ENCODE measurements at places on chromosomes 13 and 19.

DNA sequence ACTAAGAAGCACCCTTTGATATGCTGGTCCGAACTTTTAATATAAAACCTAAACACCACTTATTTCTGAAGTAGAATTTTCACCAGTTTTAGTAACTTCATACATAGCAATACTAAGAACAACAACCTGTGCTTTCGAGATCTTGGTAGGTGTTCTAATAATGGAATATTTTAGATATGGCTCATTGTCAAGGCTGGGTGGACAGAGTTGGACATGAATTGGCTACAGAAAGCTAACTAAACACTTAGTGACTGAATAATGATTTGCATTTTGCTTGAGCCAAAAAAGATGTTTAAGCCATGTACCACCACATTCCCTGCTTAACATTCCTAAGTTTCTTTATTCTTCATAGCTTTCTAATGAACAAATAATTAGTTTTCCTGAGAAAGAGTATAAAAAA is 344.3 kb upstream of the SGCG start:
- DNase-seq: no peak

- DNase-seq: peak; percentile 72
Observed at GRCh38 chr19:2327773-2328400, 499 bp downstream of the LSM7 start.

DNA sequence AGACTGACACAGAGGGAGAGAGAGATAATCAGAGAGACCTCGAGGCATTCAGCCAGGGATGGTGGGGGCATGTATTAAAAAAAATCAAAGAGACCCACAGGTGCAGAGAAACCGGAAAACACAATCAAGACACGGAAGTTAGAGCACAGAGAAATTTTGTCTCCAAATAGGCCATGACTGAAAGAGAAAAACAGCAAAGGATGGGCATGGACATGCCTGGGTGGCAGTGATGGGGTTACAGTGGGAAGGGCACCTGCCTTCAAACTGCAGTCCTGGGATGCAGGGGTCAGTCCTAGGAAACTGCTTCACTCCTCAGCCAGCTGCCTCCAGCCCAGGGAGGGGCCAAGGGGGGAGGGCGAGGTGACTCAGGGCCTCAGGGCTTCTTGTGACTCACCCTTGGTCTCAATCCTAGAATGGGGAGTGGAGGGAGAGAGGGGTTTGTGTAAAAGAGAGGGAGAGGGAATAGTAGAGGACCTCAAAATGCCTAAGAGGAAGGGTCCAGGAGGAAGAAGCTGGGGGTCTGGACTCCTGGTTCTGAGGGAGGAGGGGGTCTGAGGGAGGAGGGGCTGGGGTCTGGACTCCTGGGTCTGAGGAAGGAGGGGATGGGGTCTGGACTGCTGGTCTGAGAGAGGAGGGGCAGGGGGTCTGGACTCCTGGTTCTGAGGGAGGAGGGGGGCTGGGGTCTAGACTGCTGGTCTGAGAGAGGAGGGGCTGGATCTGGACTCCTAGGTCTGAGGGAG is 3.6 kb upstream of the KCNN4 start:
- DNase-seq: no peak

DNA sequence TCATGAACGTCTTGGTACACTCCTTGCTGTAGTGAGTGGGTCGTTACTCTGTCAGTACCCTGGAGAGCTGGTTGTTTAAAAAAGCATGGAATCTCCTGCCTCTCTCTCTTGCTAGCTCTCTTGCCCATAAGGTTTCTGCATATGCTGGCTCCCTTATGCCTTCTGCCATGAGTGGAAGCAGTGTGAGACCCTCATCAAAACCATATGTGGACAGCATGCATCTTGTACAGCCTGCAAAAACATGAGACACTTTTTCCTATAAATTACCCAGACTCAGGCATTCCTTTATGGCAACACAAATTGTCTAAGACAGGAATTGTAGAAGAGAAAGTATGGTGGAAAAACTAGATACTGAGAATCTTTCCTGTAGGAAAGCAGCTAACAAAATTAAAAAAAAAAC is 516.3 kb downstream of the SLITRK6 start:
- no peak for DNase-seq

GRCh38 chr13:65339241-65339640 is 1890.9 kb downstream of the PCDH9 start:
- DNase-seq: no peak

DNA sequence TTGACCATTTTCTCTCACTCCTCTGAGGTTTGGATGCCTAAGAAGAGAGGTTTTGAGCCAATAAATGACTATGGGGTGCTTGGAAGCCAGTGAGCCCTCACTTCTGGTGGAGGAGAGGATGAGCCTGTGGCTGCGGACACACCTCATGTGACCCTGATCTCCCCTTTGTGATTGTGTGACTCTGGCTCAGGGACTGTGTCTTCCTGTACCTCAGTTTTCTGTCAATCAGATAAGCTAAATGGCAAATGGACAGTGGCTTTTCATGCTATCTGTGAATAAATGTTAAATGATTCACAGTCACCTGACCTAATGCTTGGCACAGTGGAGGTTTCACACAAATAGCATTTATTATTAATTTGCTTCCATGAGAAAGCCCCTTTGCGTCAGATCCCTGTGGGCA is 2.7 kb downstream of the PSG8 start:
- no peak for DNase-seq

DNA sequence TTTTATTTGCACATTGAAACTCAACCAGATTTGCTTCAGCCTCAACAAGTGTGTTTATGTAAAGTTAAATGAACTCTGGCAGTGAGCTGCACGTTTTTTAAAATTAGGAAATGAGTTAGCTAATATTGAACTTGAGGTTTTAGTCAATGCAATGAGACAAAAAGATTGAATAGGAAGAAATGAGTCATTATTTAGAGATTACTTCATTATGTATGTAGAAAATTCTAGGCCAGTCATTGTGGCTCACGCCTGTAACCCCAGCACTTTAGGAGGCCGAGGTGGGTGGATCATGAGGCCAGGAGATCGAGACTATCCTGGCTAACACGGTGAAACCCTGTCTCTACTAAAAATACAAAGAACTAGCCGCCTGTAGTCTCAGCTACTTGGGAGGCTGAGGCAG is 22.8 kb upstream of the CD70 start:
- peak; percentile 73 for DNase-seq

- DNase-seq: no peak
Observed at GRCh38 chr13:109198585-109198984, 569.2 kb downstream of the MYO16 start.

GRCh38 chr13:52925775-52926285 is 77.4 kb upstream of the PCDH8 start:
- no peak for DNase-seq

DNA sequence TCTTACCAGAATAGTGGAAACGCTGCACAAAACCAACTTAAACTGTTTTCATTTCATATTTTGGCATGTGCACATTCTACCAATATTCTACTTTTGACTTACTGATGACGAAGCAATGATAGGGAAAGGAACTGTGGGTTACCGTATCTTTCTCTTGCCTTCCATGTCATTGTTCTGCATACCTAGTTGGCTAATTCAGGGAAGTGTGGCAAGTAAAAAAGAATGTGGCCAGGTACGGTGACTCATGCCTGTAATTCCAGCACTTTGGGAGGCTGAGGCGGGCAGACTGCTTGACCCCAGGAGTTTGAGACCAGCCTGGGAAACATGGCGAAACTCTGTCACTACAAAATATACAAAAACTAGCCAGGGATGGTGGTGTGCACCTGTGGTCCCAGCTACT is 108.2 kb downstream of the SIPA1L3 start:
- no peak for DNase-seq

DNA sequence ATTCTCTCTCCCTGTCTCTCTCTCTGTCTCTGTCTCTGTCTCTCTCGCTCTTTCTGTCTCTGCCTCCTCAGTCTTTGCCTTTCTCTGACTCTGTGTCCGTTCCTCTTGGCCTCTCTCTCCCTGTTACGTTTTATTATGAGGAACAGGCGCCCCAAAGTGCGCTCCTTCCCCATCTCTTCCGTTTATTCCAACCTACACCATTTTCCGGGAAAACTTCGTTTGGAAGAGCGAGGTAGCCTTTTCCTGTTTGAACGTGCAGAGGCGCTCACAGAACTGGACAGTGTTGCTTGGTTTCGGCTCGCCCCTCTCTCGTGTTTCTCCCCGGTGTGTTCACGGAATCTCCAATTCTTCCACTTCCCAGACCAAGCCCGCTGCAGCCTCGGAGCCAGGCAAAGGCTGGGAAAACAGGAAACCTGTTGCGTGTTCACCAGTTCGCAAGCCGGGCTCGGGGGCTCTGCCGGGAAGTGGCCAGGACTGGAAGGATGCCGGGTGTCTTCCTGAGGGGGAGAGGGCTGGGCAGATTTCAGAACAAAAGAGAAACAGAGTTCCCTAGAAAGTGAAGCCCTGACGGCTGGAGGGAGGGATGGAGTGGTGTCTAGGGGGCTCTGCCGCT is 605 bp downstream of the TMEM255B start:
- DNase-seq: no peak

DNA sequence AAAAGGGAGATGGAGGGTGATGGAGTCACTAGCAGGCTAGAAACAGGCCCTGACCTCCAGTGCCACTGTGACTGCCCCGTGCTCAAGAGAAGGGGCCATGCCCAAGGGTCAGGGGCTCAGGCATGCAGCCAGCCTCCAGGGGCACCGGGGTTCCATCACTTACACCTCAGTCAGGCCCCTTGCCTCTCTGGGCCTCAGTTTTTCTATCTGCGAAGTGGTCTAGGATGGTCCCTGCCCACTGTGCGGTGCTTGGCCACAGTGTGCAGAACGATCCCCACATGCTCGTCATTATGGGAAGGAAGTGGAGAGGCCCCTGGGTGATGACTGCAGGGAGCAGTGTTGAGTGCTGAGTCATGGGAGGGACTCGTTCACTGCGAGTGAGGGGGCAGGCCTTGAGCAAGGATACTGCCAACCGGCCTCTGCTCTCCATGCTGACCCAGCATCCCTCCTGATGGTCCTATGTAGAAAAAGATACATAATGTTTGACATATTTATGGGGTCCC is 23.1 kb downstream of the TMED1 start:
- no peak for DNase-seq

DNA sequence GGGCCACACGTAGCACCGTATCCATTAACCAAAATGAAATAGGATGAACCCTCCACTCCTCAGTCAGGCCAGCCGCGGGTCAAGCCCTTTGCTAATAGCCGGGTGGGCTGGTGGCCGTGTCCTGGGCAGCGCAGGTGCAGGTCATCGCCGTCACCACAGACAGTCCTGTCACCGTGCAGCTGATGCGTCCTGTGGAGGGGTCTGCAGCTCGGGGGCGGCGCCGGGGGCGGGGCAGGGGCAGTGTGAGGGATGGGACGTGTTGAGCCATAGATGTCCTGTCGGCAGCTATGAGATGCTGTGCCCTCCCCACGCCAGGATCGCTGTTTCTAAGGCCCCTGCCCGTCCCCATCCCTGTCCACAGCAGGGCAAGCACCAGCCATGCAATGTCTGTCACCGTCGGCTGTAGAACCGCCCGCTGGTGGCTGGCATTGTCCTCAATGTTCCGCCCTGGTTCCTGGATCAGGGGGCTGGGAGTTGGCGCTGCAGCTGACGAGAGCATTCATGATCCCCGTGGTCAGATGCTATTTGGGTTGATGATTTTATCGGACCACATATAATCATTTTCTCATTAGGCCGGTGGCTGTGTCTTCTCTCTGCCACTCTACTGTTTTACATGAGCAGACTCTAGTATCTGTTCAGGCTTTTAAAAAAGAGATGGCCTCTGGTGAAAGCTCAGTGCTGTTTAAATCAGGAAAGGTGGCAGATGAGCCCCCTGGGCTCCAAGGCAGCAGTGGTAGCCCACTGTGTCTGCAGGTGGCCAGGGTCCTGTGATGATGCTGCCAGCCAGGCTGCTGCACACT is 126.1 kb downstream of the KDM4B start:
- no peak for DNase-seq

- no peak for DNase-seq
Observed at GRCh38 chr13:26707122-26708006, 53.2 kb downstream of the GPR12 start.

DNA sequence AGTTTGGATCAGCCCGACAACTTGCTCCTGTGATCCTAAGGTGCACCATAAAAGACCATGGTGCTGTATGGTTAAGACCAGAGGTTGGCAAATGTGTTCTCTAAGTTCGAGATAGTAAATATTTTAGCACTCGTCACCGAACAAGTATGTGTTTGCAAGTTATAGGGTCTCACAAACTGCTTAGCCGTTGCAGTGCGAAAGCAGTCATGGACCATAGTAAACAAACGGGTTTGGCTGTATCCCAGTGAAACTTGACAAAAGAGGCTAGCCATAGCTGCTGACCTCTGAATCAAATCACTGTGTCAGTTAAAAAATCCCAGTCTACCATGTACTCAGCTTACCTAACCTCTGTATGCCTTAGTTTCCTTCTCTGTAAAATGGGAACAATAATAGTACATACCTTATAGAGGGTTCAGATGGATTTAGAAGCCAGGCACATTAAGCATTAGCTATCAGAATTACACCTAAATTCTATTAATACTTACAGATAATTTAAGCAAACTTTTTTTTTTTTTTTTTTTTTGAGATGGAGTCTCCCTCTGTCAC is 72.1 kb downstream of the IPO5 start:
- DNase-seq: no peak

DNA sequence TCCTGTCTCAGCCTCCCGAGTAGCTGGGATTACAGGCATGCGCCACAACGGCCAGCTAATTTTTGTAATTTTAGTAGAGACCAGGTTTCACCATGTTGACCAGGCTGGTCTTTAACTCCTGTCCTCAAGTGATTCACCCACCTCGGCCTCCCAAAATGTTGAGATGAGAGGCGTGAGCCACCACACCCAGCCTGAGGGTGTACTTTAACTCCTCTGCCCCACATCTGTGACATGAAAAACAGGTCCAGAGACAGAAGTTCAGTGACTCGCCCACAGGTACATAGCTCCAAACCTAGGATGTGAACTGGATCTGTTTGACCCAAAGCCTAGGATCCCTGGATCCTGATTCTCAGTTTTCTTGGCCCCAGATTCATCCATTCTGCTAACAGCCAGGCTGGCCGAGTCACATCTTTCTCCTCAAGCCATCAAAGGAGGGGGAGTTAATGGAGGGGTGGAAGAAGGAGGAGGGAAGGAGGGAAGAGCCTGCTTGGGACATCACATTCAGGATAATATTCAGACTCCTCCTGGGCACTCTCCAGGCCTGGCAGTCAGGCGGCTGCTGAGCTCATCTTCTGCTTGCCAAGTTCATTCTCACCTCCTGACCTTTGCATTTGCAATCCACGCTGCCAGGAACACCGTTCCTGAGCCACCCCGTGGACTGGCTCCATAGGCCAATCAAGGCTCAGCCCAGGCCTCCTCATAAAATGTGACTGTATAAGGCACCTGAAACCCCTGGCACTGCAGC is 3.1 kb downstream of the SPC24 start:
- no peak for DNase-seq

DNA sequence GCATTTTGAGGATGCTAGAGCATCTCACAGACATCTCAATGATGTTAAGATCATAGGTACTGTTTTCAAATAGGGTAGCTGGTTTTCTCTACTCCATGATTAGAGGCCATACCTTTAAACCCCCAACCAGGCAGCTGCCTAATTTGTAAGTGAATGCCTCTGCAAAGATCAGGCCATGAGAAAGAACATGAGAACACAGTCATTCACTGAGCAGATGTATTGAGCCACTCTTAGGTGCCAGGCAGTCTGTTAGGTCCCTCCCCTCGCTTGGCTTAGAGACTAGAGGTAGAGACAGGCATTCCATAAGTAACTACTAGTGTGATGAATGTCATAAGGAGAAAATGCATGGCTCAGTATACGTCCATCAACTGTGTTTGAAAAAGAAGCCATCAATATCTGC is 410.0 kb downstream of the FGF9 start:
- DNase-seq: no peak

- no peak for DNase-seq
Observed at GRCh38 chr13:21762512-21762911, 91.6 kb downstream of the FGF9 start.

- no peak for DNase-seq
Observed at GRCh38 chr13:111049791-111050538, 65.1 kb upstream of the ARHGEF7 start.

- peak; percentile 89 for DNase-seq
Observed at GRCh38 chr13:51584731-51585672, 740 bp downstream of the WDFY2 start.

All from GM06990 (cell line).